ENCODE measurements at places on chromosomes 2 and 18. TPM values are rescaled to one million over a fixed set of nuclear protein-coding genes. Genes with fewer than 3 reads are reported as not detected.

Gene MROH2A
- total RNA-seq: not detected

Gene VSNL1
- total RNA-seq: 1.0 TPM

Gene ATP8B1
- total RNA-seq: 18.1 TPM

Gene TCF23
- not detected for total RNA-seq

Gene OLA1
- total RNA-seq: 93.4 TPM

All from bronchus fibroblast of lung (primary cell).